Stimulated activated naive CD8-positive, alpha-beta T cell treated with anti-CD3 and anti-CD28 coated beads, Interleukin-15, Interleukin-2, amounts not matched to agents 100 U/mL and 50 U/mL, for 24 hours (primary cell): ENCODE measurements at places on chromosomes 11 and 22.

GRCh38 chr11:94871491-94872185, 101.7 kb downstream of the CWC15 start:
- no peak for DNase-seq

- no peak for DNase-seq
Observed at GRCh38 chr11:26329206-26329605, 2.7 kb upstream of the ANO3 start.

- no peak for DNase-seq
Observed at GRCh38 chr11:59078435-59078834, 7.7 kb upstream of the GLYATL1B start.

DNA sequence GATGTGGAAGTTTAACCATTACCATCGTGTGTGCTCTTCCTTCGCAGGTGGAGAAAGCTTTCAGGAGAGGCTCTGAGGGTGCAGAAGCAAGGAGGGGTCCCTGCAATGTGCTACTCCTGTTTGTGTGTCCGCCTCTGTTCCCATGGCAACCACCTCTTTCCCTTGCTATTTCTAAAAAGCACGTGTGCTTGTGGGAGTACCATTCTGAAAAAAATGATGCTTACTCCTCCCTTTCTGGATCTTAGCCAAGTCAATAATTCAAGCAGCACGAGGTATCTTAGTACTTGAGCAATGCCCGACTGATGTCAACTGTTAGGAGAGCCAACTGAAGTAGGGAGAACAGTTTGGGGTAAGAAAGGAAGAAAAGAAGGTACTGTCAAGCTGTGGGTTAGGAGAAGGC, 628.7 kb downstream of the NTM start:
- no peak for DNase-seq

DNA sequence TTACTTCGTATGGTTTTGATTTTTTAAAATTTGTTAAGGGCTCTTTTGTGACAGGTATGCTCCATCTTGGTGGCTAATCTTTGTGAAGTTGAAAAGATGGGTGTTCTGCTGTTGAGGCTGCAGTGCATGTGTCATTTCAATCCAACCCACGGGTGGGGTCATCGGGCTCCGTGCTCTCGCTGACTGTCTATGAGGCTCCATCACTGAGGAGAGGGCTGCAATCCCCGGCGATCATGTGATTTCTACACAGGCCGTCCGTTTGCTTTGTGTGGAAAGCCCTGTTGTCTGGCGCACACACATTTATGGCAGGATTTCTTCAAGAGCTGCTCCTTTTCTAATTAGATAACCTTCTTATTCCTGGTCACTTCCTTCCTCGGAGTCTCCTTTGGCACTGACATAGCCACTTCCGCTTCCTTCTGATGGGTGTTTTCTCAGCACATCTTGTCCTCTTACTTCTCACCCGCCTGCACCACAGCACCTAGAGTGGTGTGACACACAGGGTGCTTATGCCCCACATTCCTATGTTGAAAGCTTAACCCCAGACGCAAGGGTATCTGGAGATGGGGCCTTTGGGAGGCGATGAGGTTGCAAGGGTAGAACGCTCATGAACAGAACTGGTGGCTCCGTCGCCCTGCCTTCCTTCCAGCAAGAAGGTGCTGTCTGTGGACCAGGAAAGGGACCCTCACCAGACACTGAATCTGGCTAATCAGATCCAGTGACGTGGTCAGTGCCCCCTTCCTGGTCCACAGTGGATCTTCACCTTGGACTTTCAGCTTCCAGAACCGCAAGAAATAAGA, 9.4 kb downstream of the MOB2 start:
- DNase-seq = no peak

GRCh38 chr11:60334005-60334620, 7.1 kb downstream of the MS4A6E start:
- peak; percentile 79 for DNase-seq

GRCh38 chr11:89443361-89444322, 47.5 kb downstream of the NOX4 start:
- no peak for DNase-seq

- no peak for DNase-seq
Observed at GRCh38 chr11:11476499-11476898, 123.4 kb upstream of the CSNK2A3 start.
